ENCODE measurements at places on chromosomes 13 and 19. TPM values are rescaled to one million over a fixed set of nuclear protein-coding genes. Genes with fewer than 3 reads are reported as not detected.

The ZNF30 gene
- polyA plus RNA-seq = 7.4 TPM

The PLPP2 gene
- polyA plus RNA-seq = 3.2 TPM

The FGF14 gene
- 0.94 TPM for polyA plus RNA-seq

The JSRP1 gene
- 0.68 TPM for polyA plus RNA-seq

The CLIP3 gene
- 51.3 TPM for polyA plus RNA-seq

The MYO1F gene
- polyA plus RNA-seq = 5.7 TPM

The KLF5 gene
- 30.0 TPM for polyA plus RNA-seq

The MCOLN1 gene
- polyA plus RNA-seq = 18.5 TPM

The GPR12 gene
- polyA plus RNA-seq = not detected

The SMAD9 gene
- polyA plus RNA-seq = 32.6 TPM

The NLRP9 gene
- not detected for polyA plus RNA-seq

The HNRNPA1L2 gene
- 22.8 TPM for polyA plus RNA-seq

The ATP4A gene
- not detected for polyA plus RNA-seq

The FAM83E gene
- 2.0 TPM for polyA plus RNA-seq

The KANK3 gene
- 15.5 TPM for polyA plus RNA-seq

The LSR gene
- 68.6 TPM for polyA plus RNA-seq

The FAM216B gene
- polyA plus RNA-seq = 0.03 TPM

The PODNL1 gene
- polyA plus RNA-seq = 0.97 TPM

The CGB3 gene
- not detected for polyA plus RNA-seq

The ZNF470 gene
- polyA plus RNA-seq = 10.6 TPM

The GRK1 gene
- polyA plus RNA-seq = 0.30 TPM

The REXO1 gene
- 29.2 TPM for polyA plus RNA-seq

The PRRG2 gene
- 7.7 TPM for polyA plus RNA-seq

The NAPSA gene
- 15.0 TPM for polyA plus RNA-seq

The CPAMD8 gene
- 43.6 TPM for polyA plus RNA-seq

The PRR20D gene
- polyA plus RNA-seq = not detected

The TBXA2R gene
- polyA plus RNA-seq = 3.8 TPM

The CLPTM1 gene
- polyA plus RNA-seq = 127 TPM

The RRAS gene
- 31.9 TPM for polyA plus RNA-seq

The ZNF543 gene
- polyA plus RNA-seq = 7.4 TPM

The CACNG6 gene
- 0.73 TPM for polyA plus RNA-seq

The BRME1 gene
- 6.3 TPM for polyA plus RNA-seq

The GFY gene
- polyA plus RNA-seq = not detected

All from renal pelvis (tissue), 12 donors.